ENCODE measurements at places on chromosomes 3 and 15. TPM values are rescaled to one million over a fixed set of nuclear protein-coding genes. Genes with fewer than 3 reads are reported as not detected.

DNA sequence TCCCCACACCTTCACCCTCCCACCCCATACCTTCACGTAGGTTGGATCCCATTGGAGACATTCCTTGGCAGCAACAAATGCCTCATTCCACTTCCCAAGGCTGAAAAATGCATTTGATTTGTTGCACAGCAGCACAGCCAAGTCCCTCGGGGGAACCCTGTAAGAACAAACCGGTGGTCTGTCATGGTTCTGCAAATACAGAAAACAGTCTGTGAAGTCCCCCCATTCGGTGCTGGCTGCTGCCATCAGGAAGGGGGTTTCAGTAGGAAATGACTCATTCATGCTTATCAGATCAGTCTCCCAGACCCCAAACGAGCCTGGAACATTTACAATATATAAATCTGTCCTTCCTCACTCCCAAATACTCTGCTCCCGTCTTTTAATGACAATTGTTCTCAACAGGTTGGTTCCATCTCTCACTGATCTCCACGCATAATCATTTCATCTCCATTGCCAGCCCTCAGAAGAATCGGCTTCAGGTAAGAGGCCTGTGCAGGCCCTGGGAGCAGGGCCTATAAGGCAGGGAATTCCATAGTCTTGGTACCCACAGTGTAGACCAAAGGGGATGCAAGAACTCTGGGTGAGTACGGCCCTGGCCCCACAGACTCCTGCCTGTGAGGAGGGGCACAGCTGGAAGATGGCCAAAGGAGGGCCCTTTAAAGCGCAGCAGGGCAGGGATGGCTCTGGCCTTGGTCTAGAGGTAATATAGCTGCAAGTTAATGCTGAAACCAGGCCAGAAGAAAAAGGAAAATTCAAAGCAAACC lies 41.6 kb downstream of the TRANK1 start:
- DNase-seq, result no peak
- H3K36me3 ChIP-seq, result peaks cover 28% of the 10 kb centered on the region
- H3K4me3 ChIP-seq, result no peak overlapping the region
- H3K27ac ChIP-seq, result no peak overlapping the region
- H3K4me1 ChIP-seq, result peaks cover 26% of the 10 kb centered on the region

GRCh38 chr15:85639752-85640381 lies 154.9 kb downstream of the KLHL25 start:
- peak overlapping the region; percentile 5 for H3K27ac ChIP-seq
- no peaks in the 10 kb centered on the region for H3K36me3 ChIP-seq
- no peak for DNase-seq
- H3K27me3 ChIP-seq, result no peaks in the 10 kb centered on the region
- H3K4me3 ChIP-seq, result no peak overlapping the region

- H3K4me1 ChIP-seq, result no peaks in the 10 kb centered on the region
- H3K27ac ChIP-seq, result peak overlapping the region; percentile 40
- H3K27me3 ChIP-seq, result no peaks in the 10 kb centered on the region
Observed at GRCh38 chr15:35691173-35691761, 145.3 kb upstream of the DPH6 start.

DNA sequence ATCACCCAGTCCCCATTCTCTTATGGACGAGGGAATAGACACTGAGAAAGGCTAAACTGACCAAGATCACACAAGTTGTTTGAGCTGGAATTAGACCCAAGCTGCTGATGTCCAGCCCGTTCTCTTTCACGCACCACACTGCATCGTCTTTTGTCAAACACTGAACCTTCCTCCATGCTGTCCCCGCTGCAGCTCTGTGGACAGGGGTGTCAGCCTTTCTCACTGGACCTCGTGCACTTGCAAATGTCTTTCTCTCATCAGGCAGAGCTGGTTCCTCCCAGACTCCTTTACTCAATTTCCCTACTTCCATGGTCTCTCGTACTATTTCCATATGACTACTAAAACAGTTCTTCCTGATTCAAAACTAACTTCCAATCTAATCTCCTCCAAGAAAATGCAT lies 161.6 kb downstream of the MEIS2 start:
- H3K27ac ChIP-seq, result no peak overlapping the region
- no peaks in the 10 kb centered on the region for H3K4me1 ChIP-seq
- no peaks in the 10 kb centered on the region for H3K27me3 ChIP-seq
- no peak for DNase-seq

DNA sequence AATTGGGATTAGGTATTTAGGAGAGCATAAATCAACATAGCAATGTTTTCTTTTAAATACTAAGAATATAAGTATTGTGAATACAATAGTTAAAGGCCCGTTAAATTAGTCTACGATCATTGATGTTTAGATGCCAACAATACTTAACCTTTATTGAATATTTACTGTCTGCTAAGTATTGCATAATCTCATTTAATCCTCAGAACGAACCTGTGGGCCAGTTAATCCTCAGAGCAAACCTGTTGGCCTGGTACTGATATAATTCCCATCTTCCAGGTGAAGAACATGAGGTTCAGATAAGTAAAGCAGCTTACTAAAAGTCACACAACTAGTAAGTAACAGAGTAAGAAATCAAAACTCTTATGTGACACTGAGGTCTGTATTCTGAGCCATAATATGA lies 57.4 kb upstream of the ACKR4 start:
- H3K4me1 ChIP-seq, result peaks cover 24% of the 10 kb centered on the region
- H3K27me3 ChIP-seq, result no peaks in the 10 kb centered on the region
- no peaks in the 10 kb centered on the region for H3K36me3 ChIP-seq
- DNase-seq, result no peak
- H3K27ac ChIP-seq, result no peak overlapping the region

DNA sequence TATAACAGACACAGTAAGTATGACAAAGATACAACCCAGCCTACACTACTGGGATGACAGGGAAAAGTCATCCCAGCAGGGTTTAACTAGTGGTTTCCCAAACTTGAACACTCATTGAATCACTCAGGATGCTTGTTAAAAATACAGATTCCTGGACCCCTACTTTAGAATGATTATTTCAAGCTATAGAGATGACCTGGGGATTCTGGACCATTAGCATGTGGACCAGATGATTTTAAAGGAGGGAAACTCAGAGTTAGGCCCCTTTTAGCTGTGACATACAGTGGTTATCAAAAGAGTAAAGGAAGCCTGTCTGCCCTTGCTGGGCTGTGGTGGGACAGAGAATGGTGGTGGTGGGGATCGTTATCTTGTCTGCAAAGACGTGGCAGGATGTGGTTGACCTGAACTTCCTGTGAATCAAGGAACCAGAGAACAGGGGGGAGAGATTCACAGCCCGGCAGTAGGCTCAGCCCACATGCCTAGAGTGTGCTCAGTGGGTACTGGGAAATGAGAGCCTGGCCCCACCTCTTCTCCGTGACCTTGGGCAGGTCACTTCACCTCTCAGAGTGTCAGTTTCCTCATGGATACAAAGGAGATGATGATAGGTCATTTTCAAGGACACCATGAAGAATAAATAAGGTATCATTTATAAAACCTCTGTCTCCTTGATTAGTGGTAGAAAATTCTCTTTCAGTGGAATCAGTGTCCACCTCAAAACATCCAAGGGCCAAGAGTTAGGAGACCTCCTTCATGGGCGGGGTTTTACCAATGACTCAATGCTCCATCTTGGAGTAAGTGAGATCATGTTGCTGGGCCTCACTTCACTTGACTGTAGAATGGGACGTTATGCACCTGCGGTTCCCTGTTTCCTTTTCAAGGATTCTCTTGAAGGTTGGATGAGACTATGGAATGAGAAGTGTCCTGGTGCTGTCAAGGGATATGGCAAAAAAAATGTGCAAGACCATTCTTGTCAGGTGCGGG lies 306.5 kb downstream of the RPLP1 start:
- peaks cover 4% of the 10 kb centered on the region for H3K27me3 ChIP-seq
- peak; percentile 33 for DNase-seq
- H3K27ac ChIP-seq, result no peak overlapping the region
- H3K4me1 ChIP-seq, result peaks cover 34% of the 10 kb centered on the region
- H3K36me3 ChIP-seq, result no peaks in the 10 kb centered on the region

Gene FAM3D
- 84.3 TPM for total RNA-seq

Gene CPLX3
- not detected for total RNA-seq

Gene TNNC1
- not detected for total RNA-seq

Gene FETUB
- total RNA-seq, result 0.26 TPM
